AG09319 (cell line): ENCODE measurements at places on chromosomes 7 and 10.

GRCh38 chr7:150367677-150368095 is 936 bp upstream of the REPIN1 start:
- no peak for DNase-seq

GRCh38 chr7:131517218-131517923 is 39.1 kb downstream of the PODXL start:
- DNase-seq = no peak

GRCh38 chr7:380711-381210 is 90.8 kb downstream of the FOXL3 start:
- no peak for DNase-seq

GRCh38 chr7:117071551-117071950 is 118.2 kb downstream of the ST7 start:
- no peak for DNase-seq

GRCh38 chr10:99944860-99945259 is 64.9 kb downstream of the DNMBP start:
- DNase-seq = no peak

DNA sequence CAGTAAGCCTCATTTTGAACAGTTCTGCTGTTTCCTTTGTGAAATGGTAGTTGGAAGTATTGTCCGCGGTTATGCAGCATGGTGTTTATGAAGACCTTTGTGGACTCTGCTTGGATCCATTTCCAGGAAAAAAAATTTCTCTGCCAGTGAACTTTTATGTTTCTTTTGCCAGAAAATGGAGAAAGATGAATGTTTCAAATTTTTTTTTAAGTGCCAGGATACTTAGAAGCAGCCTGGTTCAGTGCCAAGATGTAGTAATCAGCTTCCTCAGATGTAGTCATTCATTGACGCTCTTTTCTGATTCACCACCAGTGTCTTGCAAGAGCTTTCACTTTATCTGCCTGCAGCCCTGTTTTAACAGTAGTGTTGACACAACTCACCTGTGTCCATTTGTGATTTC is 258.2 kb downstream of the SDK1 start:
- DNase-seq = no peak

DNA sequence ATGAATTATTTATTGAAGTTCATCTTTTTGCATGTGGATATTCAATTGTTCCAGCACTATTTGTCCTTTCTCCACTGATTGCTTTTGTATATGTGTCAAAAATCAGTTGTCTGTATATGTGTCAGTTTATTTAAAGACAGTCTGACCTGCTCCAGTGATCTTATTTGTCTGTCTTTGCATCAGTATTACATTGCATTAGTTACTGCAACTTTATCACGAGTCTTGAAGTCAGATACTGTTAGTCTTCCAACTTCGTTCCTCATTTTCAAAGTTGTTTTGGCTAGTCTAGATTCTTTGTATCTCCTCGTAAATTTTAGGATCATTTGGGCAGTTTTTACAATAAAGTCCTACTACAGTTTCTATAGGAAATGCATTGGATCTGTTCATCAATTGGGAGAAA is 166.4 kb downstream of the CELF2 start:
- no peak for DNase-seq

DNA sequence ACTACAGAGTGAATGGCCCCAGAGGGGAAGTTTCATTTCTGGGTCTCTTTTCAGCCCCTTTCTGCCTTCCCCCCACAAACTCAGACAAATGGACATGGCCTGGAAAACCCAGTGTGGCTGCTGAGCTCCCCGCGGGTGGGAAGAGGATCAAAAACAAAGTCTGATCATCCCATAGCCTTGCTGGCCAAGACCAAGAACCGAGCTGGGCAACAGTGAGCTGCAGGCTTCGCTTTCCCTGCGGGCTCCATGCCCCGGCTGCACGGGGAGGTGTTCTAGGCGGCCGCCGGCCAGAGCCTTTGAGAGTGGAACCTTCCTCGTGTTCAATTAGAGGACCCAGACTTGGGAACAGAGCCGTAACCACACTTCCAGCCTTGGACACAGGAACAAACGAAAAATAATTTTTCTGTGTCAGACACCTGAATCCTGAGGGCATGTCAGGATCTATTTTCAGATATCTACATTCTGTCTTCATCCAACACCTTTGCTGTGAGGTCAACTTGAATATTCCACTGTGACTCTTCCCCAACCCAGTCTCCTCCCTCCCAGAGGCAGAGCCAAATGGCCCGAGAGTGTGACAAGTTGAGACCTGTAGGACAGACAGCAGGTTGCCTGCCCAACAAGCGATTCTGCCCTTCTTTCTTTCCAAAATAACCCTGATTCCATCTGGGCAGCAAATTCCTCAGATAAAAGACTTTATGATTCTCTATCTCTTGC is 26.0 kb downstream of the WDR86 start:
- DNase-seq = no peak

DNA sequence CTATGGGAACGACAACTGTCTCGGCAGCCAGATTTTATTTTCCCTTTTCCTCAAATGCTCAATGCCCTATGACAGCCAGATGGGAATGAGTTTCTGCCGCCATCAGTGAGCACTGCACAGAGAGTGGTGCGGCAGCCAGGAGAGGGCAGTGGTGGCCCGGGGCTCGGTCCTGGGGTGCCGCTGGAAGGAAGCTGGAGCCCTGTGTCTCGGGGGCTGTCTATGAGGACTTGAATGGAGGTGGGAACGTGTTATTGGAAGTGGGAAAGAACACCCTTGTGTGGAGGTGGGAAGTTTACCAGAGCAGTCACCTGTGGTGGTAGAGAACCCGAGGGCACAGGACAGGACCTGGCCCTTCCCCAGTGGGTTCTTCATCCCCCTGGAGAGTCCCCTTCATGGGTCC is 35.8 kb downstream of the JAKMIP3 start:
- DNase-seq = no peak

DNA sequence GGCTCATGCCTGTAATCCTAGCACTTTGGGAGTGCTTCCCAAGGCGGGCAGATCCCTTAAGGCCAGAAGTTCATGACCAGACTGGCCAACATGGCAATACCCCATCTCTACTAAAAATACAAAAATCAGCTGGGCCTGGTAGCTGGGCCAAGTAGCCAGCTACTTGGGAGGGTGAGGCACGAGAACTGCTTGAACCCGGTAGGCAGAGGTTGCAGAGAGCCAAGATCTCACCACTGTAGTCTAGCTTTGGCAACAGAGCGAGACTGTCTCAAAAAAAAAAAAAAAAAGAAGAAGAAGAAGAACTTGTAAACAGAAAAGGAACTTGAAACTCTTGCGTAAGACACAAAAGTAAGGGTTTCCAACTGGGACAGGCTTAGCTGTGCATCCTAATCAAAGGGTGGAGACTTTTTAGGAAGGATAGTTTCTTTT is 5.6 kb upstream of the IFIT2 start:
- DNase-seq = peak; percentile 55

DNA sequence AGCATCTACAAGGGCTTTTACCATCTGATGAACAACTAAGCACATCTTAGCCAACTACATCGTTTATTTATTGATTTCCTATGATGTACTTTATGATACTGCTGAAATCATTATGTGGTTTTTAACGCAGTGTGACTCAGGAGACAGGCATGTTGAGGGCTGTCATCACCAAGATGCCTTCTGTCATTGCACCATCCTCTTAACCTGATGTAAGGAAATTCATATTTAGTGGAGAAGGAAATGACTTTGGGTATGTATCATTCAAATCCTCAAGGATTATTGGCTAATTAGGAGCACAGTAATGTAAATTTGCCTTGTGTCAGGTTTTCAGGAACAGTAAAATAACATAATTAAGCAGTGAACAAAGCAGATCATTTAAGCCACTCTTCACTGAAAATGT is 138.5 kb upstream of the MGMT start:
- no peak for DNase-seq

DNA sequence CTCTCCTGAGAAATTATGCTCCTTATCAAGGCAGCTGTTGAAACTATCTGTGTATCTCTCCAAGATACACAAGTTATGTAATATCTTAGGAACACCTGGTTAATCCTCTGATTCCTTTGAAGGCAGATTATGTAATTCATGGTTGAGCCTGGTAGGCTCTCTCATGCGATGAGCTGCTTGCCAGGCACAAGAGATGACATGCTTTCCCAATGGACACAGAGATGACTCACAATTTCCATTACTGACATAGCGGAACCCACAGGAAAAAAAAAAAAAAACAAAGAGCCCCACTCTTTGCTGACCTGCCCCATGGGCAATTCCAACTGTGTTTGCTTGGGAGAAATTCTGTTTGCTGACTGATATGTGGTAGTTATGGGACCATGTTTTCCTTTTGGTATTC is 736.4 kb upstream of the PHF14 start:
- DNase-seq = no peak

GRCh38 chr7:154975984-154976383 is 26.9 kb downstream of the PAXIP1 start:
- no peak for DNase-seq

- no peak for DNase-seq
Observed at GRCh38 chr7:45717537-45718235, 143.5 kb downstream of the ADCY1 start.

DNA sequence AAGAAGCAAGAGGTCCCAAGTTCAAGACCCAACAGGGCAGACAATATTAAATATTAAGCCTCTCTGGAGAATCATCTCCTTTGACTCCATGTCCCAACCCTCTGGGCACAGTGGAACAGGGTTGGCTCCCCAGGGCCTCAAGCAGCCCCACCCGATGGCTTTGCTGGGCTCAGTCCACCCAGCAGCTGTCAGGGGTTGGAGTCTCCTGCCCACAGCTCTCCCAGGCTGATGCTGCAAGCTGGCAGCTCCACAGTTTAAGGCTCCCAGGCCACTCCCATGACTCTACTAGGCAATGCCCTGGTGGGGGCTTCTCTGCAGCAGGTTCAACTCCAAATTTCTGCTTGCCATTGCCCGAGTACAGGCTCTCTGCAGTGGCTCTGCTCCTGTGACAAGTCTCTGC is 55.1 kb downstream of the LARP4B start:
- DNase-seq = no peak

DNA sequence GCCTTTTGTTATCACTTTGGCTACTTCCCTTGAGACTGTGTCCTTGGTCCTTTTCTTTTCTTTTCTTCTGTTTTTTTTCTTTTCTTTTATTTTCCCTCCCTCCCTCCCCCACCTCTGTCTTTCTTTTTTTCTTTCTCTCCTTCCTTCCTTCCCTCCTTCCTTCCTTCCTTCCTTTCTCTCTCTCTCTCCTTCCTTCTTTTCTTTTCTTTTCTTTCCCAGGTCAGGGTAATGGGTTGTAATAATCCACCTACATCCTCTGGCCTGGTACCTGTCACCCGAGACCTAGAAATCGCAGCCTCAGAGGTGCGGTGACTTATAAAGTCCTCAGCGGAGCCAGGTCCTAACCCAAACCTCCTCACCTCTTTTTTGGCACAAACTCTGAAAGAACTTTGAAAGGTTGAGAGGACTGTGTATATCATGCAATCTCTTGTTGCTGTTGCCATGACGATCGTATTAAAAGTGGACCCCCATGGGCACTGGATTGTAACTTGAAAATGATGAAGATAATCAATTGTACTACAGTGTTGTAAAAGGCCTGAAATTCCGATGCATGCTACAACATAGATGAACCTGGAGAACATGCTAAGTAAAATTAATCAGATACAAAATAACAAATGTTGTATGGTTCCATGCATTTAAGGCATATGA is 140.7 kb upstream of the AGK start:
- no peak for DNase-seq
